SHP77 (cell line): ENCODE measurements at places on chromosomes 6 and 20.

GRCh38 chr6:169640351-169640852 lies 61.4 kb downstream of the WDR27 start:
- no peak for DNase-seq

- no peak for DNase-seq
These were observed 27.2 kb downstream of the PNPLA1 start for GRCh38 chr6:36297051-36297450.

DNA sequence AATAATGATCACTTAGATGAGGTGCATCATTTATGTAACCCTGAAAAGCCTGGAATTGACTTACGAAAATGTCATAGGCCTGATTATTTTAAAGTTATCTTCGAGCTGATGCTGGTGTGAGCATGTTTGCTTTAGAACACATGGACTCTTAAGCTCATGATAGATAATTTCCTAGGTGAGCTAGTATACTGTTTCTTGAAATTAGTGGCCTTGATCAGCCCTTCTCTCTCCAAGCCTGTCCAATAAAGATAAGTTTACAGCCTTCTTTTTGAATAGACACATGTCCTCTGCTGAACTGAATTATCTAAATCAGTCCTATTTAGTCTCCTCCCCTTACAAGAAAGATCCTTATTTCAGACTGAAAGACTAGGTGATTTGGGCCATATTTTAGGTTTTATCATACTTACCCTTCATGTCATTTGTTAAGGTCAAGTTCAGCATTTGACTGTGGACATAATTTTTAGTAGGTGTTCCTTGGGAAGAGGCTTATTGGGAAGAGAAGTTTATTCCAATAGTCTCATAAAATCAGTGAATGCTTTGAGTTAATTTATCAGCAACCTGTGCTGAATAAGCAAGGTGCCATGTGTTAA lies 15.3 kb downstream of the FOXO3 start:
- no peak for DNase-seq

GRCh38 chr6:136568129-136568528 lies 17.9 kb upstream of the MAP7 start:
- no peak for DNase-seq

DNA sequence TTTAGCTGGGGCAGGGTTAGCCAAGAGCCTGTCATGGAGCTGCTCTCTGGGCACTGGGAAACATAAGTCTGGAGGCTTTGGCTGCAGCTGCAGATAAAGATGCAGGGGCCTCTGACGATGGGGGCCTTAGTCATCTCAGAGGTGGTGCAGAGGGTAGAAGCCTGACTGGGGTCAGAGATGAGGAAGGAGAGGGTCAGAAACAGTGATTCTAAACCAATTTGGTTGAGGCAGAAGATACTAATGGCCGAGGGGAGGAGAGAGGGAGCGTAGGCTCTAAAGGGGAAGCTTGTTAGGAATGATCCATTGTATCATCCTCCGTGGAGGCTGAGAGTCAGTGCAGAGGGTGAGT lies 33.8 kb downstream of the PLEKHG1 start:
- no peak for DNase-seq

GRCh38 chr6:17542243-17542642 lies 57.9 kb upstream of the FAM8A1 start:
- no peak for DNase-seq

DNA sequence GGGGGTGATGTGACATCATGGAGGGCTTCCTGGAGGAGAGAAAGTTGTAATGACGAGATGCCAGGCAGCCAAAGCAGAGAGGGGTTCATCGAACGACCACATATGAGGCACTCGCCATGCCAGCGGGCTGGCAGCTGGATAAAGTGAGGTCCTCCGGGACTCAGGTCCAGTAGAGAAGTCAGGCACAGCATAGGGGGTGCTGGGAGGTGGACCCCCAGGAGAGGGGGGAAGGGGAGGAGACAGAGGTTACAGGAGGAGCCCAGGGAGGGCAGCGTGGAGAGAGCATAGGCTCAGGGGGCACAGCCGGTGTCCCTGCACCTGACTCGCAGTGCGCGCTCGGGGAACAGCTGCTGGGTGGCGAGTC lies 174.7 kb downstream of the BMP7 start:
- no peak for DNase-seq

GRCh38 chr6:34281702-34282334 lies 33.0 kb upstream of the SMIM29 start:
- DNase-seq = no peak

- DNase-seq = no peak
These were observed 105.2 kb downstream of the TFAP2A start for GRCh38 chr6:10309457-10310329.
